ENCODE measurements at places on chromosomes 11 and 22. TPM values are rescaled to one million over a fixed set of nuclear protein-coding genes. Genes with fewer than 3 reads are reported as not detected.

CDHR5 gene
- polyA plus RNA-seq = 0.18 TPM

DGAT2 gene
- polyA plus RNA-seq = 14.0 TPM

NOL12 gene
- 49.2 TPM for polyA plus RNA-seq

ARSA gene
- polyA plus RNA-seq = 106 TPM

GRCh38 chr22:44023404-44024287 lies 456 bp upstream of the PARVB start:
- DNase-seq = peak; percentile 47

DNA sequence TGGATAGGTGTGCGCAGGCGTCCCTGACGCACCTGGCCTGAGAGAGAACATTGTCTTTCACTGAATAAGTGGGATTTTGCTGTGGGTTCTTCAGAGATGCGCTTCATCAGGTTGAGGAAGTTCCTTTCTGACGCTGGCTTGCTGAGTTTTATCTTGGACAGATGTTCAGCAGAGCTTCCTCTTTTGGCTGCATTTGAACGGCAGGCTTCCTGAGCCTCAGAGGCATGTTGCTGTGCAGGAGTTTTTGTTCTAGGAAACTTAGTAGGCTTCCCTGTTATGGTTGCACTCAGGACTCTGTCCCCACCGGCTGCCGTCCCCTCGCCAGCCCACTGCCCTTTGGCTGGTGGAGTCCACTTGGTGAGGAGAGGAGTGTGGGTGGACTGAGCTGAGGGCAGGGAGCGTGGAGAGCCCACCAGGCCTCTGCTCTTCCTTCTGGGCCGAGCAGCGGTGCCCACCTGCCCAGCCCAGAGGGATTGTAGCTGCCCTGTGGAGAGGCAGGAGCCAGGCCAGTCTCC lies 17.2 kb downstream of the FRMD8 start:
- DNase-seq = peak; percentile 68

DNA sequence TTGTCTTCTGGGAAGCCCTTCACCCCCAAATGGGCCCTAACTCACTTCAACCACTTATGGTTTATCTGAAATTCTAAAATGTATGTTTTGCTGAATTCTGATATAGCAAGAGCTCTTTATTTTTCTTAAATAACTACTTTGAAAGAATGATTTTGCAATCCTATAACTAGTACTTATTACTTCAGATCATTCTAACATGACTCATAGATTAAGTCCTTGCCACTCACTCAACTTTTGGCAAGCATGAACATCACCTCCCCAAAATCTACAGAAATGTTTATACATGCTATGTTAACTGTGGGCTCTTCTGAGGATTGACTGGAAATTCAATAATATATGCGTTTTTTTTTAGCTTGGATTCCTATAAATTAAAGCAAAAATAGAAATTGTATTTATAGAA lies 367.4 kb upstream of the FAT3 start:
- no peak for DNase-seq

DNA sequence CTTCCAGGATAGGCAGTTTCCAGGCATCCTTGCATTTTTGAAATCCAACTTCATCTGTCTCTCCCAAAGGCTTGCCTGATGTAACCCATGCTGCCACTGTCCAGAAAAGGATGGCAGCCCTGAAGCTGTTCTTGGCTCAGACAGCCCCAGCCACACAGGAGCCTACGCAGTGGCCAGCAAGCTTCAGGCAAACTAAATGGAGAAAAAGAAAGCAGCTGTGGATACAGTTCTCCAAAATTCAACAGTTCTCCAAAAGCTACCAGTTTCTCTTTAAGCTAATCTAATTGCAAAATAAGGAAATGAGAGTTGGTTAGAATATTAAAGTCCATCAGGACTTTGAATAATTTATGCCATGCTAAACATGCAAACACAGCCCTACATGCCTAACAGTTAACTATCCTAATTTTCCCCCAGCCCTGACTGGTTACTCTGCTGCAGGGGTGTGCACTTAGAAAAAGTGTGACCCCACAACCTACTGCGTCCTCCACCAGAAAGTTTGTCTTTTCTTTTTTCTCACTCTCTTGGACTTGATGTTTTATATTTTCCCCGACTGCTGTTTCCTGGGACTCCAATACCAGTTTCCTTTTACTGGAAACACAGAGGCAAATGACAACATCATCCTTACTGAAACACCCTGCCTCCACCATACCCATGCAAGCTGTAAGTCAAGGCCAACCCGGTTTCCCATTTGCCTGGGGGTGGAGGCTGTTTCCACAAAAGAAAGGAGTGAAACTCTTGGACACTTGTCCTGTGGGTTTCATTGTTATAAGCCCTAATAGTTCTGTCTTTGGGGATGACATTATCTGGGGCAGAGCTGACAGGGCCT lies 69.1 kb upstream of the OR5AN1 start:
- peak; percentile 49 for DNase-seq

- peak; percentile 31 for DNase-seq
These were observed 600 bp downstream of the FCHSD2 start for GRCh38 chr11:73141309-73142127.

GRCh38 chr11:125128450-125128849 lies 17.0 kb upstream of the TMEM218 start:
- DNase-seq = no peak

DNA sequence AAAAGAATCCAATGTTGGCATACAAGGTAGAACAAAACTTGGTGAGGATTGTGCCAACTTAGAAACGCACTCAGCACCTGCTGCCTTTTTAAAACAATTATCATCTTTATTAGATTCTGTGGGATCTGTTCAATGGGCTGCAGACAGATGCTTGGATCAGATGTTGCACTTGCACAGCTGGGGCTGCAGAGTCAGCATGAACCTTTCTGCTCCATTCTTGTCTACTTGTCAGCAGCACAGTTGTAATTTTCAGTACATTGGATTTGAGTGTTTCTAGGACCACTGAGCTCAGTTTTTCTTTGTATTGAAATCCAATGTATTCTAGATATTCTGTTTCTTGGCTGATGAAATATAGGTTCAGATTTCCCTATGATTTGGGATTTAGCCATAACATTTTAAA lies 164.5 kb downstream of the LUZP2 start:
- no peak for DNase-seq

DNA sequence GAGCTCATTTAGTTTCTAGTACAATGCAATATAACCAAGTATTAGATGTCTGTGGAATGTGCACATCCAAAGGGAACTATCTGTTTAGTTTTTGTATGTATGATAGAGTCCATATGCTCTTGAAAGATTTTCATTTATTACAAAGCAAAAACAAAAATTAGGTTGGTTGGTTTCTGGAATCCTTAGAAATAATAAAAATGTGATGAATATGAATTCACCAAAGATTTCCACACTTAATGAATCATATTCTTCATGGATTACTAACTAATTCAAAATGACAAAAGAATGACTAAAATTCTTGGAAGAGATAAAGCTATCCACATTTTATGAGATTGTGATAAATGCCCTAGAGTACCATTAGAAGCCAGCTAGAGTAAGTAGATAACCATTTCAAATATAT lies 261.1 kb downstream of the SBF2 start:
- no peak for DNase-seq

- no peak for DNase-seq
These were observed 36.7 kb upstream of the VSTM5 start for GRCh38 chr11:93887111-93887510.

Measured in CD14-positive monocyte (primary cell).